ENCODE measurements at places on chromosomes 5 and 9. TPM values are rescaled to one million over a fixed set of nuclear protein-coding genes. Genes with fewer than 3 reads are reported as not detected.

DNA sequence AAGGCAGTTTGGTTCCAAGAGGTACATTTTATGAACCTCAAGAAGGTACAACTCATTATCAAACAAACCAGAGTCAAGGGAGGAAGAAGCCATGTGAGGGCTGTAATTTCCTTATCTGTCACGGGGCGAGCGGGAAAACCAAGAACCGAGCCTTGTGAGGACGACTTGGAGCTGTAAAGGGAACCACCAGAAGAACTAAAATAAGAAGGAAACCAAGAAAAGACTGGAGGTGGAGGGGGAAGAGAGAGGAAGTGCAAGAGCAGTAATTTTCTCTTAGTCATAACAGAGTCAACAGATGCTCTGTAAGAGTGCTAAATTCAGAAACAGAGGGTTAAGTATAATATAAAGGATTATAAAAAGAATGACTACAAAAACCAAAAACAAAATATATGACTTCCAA lies 127.1 kb downstream of the DIRAS2 start:
- no peaks in the 10 kb centered on the region for H3K4me1 ChIP-seq
- H3K27me3 ChIP-seq = no peaks in the 10 kb centered on the region
- no peak overlapping the region for H3K27ac ChIP-seq
- no peak for DNase-seq

Gene EQTN
- 0.98 TPM for total RNA-seq

Gene ISOC1
- total RNA-seq = 23.9 TPM

DNA sequence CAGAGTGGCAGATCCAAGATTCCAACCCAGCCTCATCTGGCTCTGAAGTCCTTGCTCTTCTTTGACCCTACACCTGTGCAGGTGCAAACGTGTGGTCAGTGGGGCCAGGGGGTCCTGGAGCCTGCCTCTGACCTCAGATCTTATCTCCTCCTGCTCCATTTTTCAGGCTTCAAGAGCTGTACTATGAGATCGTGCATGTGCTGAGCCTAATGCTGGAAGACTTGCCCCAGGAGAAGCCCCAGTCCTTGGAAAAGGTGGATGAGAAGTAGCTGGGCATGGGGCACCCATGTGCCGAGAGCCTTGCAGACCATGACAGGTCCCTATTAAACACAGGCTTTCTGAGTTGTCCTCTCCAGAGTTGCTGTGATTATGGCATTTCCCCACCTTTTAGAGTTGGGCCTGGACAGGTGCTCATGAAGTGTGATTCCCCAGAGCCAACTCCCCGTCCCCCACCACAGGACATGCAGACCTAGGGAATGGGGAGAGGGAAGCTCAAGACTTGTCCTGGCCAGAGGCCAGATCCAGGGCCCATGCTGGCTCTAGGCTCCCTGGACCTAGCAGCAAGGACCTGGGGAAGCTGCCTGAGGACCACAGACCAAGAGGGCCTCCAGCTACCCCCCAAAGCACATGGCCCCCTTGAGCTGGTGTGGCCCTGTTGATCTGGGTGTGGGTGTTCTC lies 22.5 kb downstream of the PITX1 start:
- H3K27ac ChIP-seq = no peak overlapping the region
- DNase-seq = no peak
- H3K36me3 ChIP-seq = no peaks in the 10 kb centered on the region
- H3K4me3 ChIP-seq = no peak overlapping the region

GRCh38 chr5:117143406-117143805 lies 568.8 kb upstream of the SEMA6A start:
- no peaks in the 10 kb centered on the region for H3K27me3 ChIP-seq
- H3K27ac ChIP-seq = no peak overlapping the region
- no peak for DNase-seq

DNA sequence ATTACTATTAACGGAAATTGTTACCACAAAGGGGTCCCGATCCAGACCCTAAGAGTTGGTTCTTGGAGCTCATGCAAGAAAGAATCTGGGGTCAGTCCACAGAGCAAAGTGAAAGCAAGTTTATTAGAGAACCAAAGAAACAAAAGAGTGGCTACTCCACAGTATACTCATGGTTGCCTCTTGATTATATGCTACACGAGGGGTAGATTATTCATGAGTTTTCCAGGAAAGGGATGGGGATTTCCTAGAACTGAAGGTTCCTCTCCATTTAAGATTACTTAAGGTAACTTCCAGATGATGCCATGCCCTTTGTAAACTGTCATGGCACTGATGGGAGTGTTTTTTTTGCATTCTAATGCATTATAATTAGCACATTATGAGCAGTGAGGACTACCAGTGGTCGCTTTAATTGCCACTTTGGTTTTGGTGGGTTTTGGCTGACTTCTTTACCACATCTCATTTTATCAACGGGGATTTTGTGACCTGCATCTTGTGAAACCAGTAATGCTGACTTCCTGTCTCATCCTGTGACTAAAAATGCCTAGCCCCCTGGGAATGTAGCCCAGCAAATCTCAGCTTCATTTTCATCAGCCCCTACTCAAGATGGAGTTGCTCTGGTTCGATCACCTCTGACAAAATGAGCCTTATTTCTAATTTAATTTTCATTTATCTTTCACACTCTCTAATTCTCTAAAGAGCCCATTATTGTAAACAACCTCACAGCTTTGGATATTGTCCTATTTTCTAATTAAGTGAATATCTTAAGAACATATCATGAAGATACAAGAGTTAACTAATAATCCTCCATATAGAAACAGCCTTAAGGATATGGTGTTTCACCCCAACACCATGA lies 336.3 kb downstream of the RASEF start:
- no peak overlapping the region for H3K4me3 ChIP-seq
- H3K27me3 ChIP-seq = no peaks in the 10 kb centered on the region
- no peaks in the 10 kb centered on the region for H3K36me3 ChIP-seq
- DNase-seq = no peak
- no peak overlapping the region for H3K27ac ChIP-seq

DNA sequence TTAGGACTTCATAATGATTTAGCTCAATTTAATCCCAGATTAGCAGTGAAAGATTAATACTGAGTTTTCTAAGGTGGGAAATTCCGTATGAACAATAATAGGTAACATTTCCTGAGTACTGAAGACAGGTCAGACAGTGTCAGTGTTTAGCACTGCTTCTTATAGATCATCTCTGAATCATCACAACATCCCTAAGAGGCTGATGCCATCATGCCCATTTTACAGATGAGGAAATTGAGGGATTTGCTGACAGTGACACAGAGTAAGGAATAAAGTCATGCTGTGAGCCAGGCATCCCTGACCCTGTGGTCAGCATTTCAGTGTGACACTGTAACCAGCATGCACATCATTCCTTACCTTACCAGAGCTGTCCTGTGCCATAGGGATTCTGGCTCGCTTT lies 44.5 kb downstream of the DAPK1 start:
- no peaks in the 10 kb centered on the region for H3K36me3 ChIP-seq
- no peaks in the 10 kb centered on the region for H3K27me3 ChIP-seq
- no peak overlapping the region for H3K27ac ChIP-seq
- no peaks in the 10 kb centered on the region for H3K4me1 ChIP-seq

DNA sequence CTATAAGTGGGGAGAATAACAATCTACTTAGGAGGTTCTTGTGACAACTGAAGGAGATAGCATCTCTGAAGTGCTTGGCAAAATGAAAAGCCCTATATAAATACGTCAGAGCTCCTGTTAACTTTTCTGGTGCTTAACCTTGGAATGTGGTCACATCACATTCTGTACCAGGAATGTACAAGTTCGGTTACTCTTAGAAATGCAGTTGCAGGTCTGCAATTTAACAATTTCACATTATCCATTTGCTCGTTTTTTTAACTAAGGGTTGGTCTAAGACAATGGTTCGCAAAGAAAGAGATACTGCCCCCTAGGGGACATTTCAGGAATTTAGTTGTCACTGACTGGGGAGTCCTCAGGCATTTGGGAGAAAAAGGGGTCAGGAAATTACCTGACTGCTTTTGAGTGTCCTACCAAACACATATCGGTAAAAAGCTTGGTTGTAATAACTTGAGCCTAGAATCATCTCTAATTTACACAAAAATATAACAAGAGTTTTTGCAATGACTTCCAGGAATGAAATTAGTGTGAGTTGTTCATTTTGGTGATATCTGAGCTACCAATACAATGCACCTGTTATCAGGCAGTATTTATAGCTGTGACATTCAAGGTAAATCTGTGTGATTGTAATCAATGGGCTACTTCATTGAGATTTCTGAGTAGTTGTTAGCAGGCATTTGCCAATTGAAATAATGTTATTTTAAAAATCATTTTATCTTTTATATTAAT lies 5.4 kb upstream of the HBEGF start:
- no peak overlapping the region for H3K27ac ChIP-seq
- no peak overlapping the region for H3K4me3 ChIP-seq
- no peaks in the 10 kb centered on the region for H3K36me3 ChIP-seq
- H3K27me3 ChIP-seq = no peaks in the 10 kb centered on the region

- no peaks in the 10 kb centered on the region for H3K4me1 ChIP-seq
- H3K36me3 ChIP-seq = no peaks in the 10 kb centered on the region
- H3K27me3 ChIP-seq = no peaks in the 10 kb centered on the region
- no peak for DNase-seq
Observed at GRCh38 chr5:122180146-122180712, 50.9 kb downstream of the ZNF474 start.

DNA sequence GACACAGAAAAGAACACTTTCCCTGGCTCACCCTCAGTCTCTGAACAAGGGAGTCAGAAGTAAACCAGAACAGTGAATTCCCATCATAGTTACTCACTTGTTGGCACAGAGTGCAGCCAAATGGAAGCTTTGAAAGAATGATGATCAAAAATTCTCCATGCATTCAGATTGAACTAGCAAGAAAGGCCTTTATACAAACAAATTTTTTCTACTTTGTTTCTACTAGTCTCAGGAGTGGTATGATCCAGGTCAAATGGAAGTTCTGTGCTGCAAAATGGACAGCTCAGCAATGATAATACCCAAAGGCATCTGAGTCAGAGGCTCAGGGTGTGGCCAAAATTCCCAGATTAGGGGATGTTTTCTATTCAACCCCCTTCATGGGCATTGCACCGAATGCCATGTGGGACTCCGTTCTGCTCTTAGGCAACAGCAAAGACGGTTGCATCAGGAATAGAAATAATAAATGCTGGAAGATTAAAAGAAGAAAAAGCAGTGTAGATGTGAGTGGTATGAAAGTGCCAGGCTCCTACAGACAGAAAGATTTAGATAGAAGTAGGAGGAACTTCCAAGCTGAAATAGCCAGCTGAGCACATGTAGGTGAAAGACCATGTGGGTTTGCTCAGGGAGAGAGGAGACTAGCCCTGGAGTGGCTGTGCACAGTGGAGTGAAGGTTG lies 24.0 kb upstream of the ASPN start:
- no peaks in the 10 kb centered on the region for H3K27me3 ChIP-seq
- H3K4me3 ChIP-seq = no peak overlapping the region
- no peaks in the 10 kb centered on the region for H3K36me3 ChIP-seq
- H3K4me1 ChIP-seq = no peaks in the 10 kb centered on the region
- no peak for DNase-seq

DNA sequence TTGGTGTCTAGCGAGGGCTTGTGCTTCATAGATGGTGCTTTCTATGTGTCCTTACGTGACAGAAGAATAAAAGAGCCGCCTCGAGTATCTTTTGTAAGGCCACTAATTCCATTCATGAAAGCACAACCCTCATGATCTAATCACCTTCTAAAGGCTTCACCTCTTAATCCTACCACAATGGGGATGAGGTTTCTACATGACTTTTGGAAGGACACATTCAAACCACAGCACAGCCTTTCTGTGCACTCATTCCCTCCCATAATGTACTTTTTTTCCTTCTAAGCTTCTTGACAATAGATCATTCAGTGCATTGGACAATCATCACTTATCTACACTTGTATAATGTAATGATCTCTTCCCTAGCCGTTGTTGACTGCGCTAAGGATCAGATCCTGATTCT lies 774.8 kb downstream of the BRINP1 start:
- DNase-seq = no peak
- no peak overlapping the region for H3K4me3 ChIP-seq
- no peaks in the 10 kb centered on the region for H3K27me3 ChIP-seq
- no peak overlapping the region for H3K27ac ChIP-seq

DNA sequence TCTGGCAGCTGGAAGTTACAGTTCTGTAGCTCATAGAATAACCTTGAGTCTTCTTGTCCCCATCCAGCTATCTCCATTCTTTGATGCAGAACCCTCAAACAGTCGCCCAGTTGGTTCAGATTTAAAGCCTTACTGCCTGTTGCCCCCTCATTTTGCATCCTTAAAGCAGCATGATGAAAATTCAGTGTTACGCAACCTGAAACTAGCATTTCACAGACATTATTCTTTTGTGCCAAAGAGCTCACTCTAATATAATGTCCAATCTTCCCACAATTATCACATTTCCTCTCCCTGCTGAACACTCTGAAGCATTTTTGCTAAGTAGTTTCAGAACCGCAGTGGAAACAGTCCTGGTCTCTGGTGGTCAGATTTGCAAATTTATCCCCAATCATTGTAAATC lies 318.0 kb downstream of the PSAT1 start:
- no peaks in the 10 kb centered on the region for H3K36me3 ChIP-seq
- no peak overlapping the region for H3K4me3 ChIP-seq
- no peaks in the 10 kb centered on the region for H3K27me3 ChIP-seq
- H3K27ac ChIP-seq = no peak overlapping the region
- no peaks in the 10 kb centered on the region for H3K4me1 ChIP-seq
- no peak for DNase-seq

Gene TOR4A
- 2.9 TPM for total RNA-seq

DNA sequence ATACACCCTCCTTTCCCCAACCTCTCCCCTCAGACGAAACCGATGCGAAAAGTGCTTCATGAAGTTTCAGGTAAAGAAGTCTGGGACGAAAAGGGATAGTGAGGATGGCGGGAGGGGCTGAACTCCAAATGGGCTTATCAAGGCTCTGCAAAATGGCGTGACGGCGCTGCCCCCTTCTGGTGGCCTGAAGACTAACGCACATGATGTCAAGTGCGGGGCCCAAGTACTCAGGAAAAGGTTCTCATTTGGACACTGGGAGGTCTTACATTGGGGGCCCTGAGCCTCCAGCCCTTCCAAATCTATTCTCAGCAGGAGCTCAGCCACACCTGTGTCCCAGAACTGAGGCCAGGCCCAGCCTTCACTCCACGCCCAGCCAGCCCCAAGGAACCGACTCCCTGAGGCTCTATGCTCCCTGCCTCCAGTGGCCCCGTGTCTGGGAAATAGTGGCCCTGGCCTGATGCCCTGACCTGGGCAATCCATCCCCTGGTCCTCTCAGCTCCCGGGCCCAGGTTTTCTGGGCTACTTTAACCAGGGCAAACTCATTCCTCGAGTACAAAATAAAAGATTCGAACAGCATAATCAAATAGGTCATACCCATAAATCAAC lies 119.9 kb downstream of the KCNIP1 start:
- H3K27me3 ChIP-seq = no peaks in the 10 kb centered on the region
- DNase-seq = peak; percentile 44
